ENCODE measurements at places on chromosomes 1 and 21. TPM values are rescaled to one million over a fixed set of nuclear protein-coding genes. Genes with fewer than 3 reads are reported as not detected.

DNA sequence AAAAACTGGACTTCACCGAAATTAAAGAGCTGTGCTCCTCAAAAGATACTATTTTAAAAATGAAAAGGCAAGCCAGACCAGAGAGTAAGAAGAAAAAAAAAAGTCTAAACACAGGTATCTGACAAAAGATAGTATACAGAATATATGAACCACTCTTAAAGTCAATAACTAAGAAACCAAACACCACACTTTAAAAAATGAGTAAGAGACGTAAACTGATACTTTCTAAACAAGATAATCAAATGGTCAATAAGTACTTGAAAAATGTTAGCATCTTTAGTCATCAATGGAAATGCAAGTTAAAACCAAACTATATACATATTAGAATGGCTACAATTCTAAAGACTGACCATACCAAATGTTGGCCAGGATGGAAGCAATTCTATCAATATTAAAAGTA, 77.6 kb downstream of the EVI5 start:
- DNase-seq = no peak

The OPRD1 gene
- total RNA-seq = not detected

- DNase-seq = no peak
Observed at GRCh38 chr21:34128674-34129038, 55.3 kb downstream of the MRPS6 start.

DNA sequence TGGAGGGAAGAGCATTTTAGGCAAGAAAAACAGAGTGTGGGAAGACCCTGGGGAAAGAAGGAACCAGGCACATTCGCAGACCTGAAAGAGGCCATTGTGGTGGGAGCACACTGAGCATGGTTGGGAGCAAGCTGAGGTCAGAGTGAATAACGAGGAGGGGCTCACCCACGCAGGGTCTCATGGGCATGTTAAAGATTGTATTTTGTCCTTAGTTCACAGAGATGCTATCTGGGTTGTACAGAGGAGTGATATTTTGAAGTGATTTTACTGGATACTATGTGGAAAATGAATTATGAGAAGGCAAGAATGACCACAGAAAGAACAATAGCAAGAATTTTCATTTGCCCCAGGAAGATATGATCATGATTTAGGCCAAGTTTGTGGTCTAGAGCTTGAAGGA, 578.3 kb upstream of the NR5A2 start:
- DNase-seq = no peak

GRCh38 chr1:16451841-16452528, 11.5 kb downstream of the NECAP2 start:
- DNase-seq = no peak

DNA sequence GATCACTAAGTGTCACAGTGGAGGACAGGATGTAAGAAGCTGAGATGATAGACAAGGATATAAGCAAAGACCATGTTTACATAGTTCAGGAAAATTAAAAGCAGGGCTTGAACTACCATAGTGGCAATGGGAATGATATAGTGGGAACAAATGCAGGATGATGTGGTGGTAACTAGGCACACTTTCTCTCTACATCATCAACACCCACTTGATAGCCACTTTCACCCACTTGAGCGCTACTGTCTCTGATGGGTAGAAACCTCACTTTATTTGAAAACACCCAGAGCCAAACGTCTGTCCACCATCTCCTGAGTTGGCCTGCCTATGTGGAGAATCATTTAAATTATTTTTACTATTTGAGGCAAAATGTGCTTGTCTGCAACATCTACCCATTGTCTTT, 305.0 kb upstream of the ST6GALNAC5 start:
- DNase-seq = no peak

The TDRD5 gene
- total RNA-seq = 0.47 TPM

The CADM3 gene
- total RNA-seq = 25.8 TPM

DNA sequence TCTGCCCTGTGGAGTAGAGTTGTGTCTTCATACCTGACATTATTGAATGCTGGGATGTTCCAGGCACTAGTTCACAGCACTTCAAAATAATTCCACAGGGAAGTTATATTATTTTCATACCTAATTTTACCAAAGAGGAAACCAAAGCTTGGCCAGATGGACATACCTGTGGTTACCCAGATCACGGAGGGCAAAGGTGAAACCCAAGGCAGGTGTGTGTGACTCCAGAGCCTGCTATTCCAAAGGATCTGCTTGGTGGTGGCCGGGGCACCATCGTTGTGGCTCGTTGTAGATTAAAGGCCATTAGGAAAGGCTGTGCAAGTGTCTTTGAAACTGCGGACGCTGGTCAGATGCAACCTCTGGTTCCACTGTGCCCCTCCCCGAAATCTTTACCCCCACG, 108.6 kb downstream of the ZBTB18 start:
- DNase-seq = no peak

GRCh38 chr1:226433341-226433720, 25.4 kb upstream of the PARP1 start:
- DNase-seq = no peak

The FCRLB gene
- total RNA-seq = 2.3 TPM

The PIGR gene
- 841 TPM for total RNA-seq

- DNase-seq = no peak
Observed at GRCh38 chr1:76496871-76497270, 370.4 kb upstream of the ST6GALNAC5 start.

The ATP1A2 gene
- total RNA-seq = 4.1 TPM

The MYBPH gene
- total RNA-seq = not detected

The NCMAP gene
- total RNA-seq = 11.0 TPM

DNA sequence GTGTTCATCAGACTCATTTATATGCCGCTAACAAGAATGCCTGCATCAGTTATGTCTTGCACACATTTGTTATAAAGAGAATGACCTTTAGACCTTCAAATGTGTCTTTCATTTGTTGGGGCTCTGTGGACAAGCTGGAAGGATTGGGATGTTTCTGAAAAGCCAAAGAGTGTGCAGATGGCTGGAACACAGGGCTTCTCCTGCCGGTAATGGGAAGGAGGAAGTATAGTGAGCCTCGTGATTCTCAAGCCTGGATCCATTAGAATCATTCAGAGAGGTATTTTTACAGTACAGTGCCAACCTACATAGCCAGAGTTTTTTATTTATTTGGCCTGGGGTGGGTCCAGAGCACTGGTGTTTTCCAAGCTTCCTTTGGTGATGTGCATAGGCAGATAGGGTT, 40.6 kb upstream of the ATP1A1 start:
- DNase-seq = no peak

The FOXD2 gene
- 0.82 TPM for total RNA-seq

The CATSPER4 gene
- total RNA-seq = not detected

The C1orf87 gene
- total RNA-seq = 0.38 TPM

- peak; percentile 85 for DNase-seq
Observed at GRCh38 chr1:91732291-91733107, 153.5 kb downstream of the TGFBR3 start.

The CD34 gene
- 50.9 TPM for total RNA-seq

DNA sequence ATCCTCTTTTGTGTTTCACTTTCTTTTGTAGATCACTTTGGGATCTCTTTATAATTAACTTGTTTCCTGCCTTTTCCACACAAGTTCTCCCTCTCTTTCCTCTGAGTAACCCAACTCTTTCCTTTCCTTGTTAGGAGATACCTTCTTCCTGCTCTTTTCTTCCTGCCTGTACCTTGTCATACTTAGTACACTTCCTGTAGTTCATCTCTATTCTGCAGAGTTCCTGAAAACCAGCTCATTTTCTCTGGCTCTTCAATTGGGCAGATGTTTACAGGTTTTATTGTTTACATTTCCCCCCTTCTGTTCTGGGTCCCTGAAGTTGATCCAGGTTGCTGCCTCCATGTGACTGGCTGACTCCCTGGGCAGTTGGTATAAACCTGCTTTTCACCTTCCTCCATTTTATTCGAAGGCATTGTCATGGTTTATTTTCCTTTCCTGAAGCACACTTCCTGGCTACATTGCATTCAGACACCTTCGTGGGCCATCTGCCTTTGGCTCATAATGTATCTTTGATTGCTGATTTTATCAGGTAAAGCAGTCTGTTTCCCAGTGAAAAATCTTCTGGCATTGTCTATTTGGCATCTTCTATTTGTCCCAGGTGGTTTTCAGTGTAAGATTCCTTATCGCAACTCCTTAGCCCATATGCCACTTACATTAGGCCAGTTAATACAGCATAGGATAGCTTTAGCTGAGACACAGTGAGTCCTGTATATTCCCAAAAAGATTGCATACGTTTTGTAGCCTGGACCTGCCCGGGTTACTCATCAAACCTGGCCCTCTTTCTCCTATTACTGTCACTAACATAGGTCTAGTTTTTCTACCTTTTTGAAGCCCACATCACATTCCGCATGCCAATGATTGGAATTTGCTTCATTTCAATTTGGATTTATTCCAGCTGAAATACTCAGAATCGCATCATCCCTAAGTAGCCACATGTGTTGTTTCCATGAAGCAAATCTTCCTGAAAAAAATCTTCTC, 15.4 kb downstream of the CTH start:
- no peak for DNase-seq

DNA sequence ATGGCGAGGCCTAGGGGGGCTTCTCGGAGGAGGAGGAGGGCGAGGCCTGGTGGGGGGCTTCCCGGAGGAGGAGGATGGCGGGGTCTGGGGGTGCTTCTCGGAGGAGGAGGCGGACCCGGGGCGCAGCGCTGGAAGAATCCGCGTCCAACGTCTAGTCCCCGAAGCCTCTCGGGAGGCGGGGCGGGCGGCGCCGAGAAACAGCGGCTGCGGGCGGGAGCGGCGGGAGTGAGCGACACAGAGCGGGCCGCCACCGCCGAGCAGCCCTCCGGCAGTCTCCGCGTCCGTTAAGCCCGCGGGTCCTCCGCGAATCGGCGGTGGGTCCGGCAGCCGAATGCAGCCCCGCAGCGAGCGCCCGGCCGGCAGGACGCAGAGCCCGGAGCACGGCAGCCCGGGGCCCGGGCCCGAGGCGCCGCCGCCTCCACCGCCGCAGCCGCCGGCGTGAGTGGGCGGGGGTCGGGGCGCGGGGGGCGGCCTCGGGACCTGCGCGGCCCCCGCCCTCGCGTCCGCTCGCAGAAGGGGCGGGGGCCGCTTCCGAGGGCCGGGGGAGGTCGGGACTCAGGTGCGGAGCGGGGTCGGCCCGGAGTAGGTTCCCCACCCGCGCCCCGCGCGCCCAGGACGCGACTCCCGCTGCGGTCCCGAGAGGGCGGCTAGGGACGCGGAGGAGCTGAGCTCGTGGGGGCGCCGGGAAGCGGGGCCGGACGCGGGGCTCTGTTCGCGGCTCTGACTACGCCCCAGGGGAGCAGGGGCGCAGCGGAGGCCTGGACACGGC, at the start of gene KLHL17:
TSS of gene KLHL17 (plus strand) at position 222 of the 769 bp plus-strand sequence. CDS start at position 332, 110 bp downstream.
- DNase-seq = peak; percentile 92

The TMEM269 gene
- total RNA-seq = 0.22 TPM

The SLAMF8 gene
- total RNA-seq = 12.0 TPM

DNA sequence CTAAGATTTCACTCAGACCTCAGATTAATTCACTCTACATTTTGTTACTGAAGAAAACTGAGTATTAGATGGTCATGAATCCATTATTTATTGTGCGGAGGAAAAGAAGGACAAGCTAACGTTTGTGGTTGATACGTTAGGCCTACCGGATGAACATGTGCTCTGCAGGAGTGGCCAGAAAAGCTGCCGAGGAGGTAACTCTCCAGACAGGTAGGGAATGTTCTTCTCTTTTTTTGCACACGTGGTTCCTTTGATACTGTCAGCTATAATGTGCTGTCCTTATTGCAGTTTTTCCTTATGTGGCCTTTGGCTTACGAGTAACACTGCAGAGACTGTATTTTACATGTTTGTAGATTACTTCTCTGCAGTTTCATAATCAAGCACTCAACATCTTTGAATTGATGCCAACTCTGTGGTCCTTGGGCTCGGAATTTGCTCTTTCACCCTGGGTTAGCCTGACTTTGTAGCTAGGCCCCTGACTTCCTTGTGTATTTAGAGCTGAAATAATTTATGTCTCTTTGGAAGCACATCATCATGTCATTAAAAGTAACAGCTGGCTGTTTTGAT, 13.6 kb downstream of the MTR start:
- no peak for DNase-seq

DNA sequence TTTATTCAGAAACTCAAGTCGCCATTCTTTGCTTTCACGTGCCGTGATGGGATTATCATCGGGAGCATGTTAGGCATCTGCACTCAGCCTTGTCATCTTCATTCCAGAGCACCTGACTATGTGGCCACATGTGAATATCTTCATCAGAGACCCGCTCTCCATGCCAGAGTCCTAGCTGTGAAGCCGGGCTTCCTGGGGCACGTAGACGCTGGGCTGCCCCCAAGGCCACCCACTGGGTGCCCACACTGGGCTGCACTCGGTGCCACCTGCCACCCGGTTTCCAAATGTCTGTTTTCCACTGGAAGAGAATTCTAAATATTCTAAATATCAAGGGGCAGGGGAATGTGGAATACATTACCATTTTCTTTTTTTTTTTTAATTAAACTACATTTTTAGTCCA, 43.8 kb downstream of the SLC37A1 start:
- peak; percentile 30 for DNase-seq

The S100B gene
- 6.9 TPM for total RNA-seq

DNA sequence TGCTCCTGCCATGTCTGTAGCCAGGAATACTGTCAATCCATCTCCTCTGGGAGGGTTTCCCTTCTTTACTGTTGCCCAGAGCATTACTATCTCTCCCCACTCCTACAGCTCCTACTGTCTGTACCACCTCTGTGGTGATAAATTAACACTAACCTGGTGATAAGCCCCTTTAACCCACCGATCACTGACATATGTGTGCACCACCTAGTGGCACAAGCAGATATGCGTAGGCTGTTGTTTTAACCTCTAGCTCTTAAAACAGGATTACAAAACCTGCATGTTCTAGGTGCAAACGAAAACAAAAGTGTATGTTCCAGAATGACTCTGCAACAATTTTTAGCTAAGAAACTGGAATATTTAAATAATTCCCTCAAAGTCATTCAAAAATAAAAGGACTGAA, 93.9 kb upstream of the BEND5 start:
- DNase-seq = no peak

DNA sequence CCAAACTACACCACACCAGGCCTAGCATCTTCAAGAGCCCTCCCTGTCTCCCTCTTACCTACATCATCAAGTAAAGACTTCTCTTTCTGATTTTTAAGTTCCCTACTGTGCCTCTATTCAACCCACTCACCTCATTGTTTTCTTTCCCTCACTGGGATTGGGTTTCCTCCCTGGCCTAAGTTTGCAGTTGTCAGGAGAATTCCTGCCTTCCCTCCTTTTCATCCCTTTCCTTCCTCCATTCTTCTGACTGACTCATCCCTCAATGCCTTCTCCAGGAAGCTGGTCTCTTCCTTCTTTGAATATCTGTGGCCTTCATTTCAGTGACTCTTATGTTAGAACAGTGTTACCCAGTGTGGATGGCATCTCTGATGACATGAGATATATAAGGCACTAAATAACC, 139.9 kb upstream of the KIAA0040 start:
- no peak for DNase-seq

The PPP2R5A gene
- total RNA-seq = 67.3 TPM

- DNase-seq = no peak
Observed at GRCh38 chr1:55180075-55180670, 35.0 kb downstream of the USP24 start.

- no peak for DNase-seq
Observed at GRCh38 chr1:173554089-173554488, 48.8 kb downstream of the SLC9C2 start.
